ENCODE measurements at places on chromosomes 2 and 18.

- DNase-seq: no peak
These were observed 813.1 kb upstream of the POU3F3 start for GRCh38 chr2:104040771-104041170.

- DNase-seq: no peak
These were observed 328.9 kb downstream of the CLIP4 start for GRCh38 chr2:29444150-29444549.

GRCh38 chr2:96501471-96501874 lies 3.7 kb downstream of the NEURL3 start:
- DNase-seq: no peak

GRCh38 chr18:45100321-45101105 lies 419.8 kb downstream of the SETBP1 start:
- DNase-seq: no peak

All from Caco-2 (cell line).